ENCODE measurements at places on chromosomes 6 and 20.
A peak's percentile ranks its signal among the peaks of the same experiment; 100 is the strongest.

GRCh38 chr6:12566618-12567123 is 149.9 kb upstream of the PHACTR1 start:
- DNase-seq = no peak

DNA sequence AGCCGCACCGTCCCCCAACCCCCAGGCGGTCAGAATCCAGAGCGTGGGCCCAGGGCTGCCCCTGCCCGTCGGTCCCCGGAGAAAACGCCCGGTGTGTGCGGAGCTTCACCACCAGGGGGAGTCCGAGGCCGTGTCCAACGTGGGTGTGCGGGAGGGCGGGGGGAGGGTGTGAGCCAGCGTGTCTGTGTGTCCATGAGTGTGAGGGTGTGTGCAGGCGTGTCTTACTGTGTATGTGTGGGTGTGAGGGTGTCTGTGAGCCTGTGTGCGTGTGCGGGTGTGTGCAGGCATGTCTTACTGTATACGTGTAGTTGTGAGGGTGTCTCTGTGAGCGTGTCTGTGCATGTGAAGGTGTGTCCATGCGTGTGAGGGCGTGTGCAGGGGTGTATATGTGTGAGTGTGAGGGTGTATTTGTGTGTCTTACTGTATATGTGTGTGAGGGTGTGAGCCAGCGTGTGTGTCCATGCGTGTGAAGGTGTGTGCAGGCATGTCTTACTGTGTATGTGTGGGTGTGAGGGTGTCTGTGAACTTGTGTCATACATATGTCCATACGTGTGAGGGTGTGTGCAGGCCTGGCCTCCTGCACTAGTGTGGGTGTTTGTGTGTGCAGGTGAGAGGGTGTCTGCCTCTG is 24.6 kb upstream of the GATA5 start:
- peak; percentile 41 for DNase-seq

GRCh38 chr6:13404228-13404891 is 76.0 kb upstream of the TBC1D7 start:
- no peak for DNase-seq

- DNase-seq = no peak
Observed at GRCh38 chr6:41921712-41921998, 356 bp downstream of the BYSL start.

- no peak for DNase-seq
Observed at GRCh38 chr6:83954371-83954770, 79.2 kb upstream of the MRAP2 start.
